Suprapubic skin (tissue), 4 donors: ENCODE measurements at places on chromosomes 6 and 20. TPM values are rescaled to one million over a fixed set of nuclear protein-coding genes. Genes with fewer than 3 reads are reported as not detected.
A peak's percentile ranks its signal among the peaks of the same experiment; 100 is the strongest.

The CRISP3 gene
- 17.9 TPM for total RNA-seq

- no peak for DNase-seq
- H3K4me1 ChIP-seq: no peaks in the 10 kb centered on the region
- no peak overlapping the region for H3K4me3 ChIP-seq
- peaks cover 63% of the 10 kb centered on the region for H3K36me3 ChIP-seq
- H3K27me3 ChIP-seq: no peaks in the 10 kb centered on the region
These were observed 43.3 kb downstream of the SPATA2 start for GRCh38 chr20:49872056-49872455.

GRCh38 chr6:164214066-164214465 is 799.5 kb downstream of the QKI start:
- no peak overlapping the region for H3K27ac ChIP-seq
- DNase-seq: no peak
- H3K4me1 ChIP-seq: no peaks in the 10 kb centered on the region
- H3K36me3 ChIP-seq: no peaks in the 10 kb centered on the region
- H3K27me3 ChIP-seq: no peaks in the 10 kb centered on the region

DNA sequence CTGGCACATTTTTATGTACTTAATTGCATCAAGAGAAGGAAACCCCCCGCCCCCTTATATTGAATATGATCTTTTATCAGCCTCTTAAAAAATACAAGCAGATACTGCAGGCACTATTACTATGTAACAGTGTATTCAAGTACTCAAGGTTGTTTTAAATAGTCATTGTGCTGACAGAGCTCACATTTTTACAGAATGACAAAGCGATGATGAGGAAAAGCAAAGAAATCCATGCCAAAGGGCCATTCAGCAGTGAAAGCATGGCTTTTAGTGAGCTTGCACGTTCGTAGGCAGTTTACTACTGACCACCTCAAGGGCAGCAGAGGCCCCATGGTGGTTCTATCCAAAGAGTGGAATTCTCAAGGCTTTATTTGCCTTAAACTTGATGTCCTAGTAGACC is 146.8 kb downstream of the RPS12 start:
- DNase-seq: no peak
- H3K4me1 ChIP-seq: no peaks in the 10 kb centered on the region
- H3K4me3 ChIP-seq: no peak overlapping the region
- no peak overlapping the region for H3K27ac ChIP-seq

- peaks cover 8% of the 10 kb centered on the region for H3K36me3 ChIP-seq
- H3K27ac ChIP-seq: peak overlapping the region; percentile 89
- H3K27me3 ChIP-seq: no peaks in the 10 kb centered on the region
- H3K4me1 ChIP-seq: peaks cover 26% of the 10 kb centered on the region
These were observed 85.7 kb downstream of the NFATC2 start for GRCh38 chr20:51456511-51457509.

- H3K27me3 ChIP-seq: no peaks in the 10 kb centered on the region
- H3K4me1 ChIP-seq: peaks cover 57% of the 10 kb centered on the region
- peak overlapping the region; percentile 95 for H3K4me3 ChIP-seq
- no peak for DNase-seq
- no peaks in the 10 kb centered on the region for H3K36me3 ChIP-seq
These were observed 580 bp downstream of the VEGFA start for GRCh38 chr6:43770372-43771209.

The SLC35F1 gene
- 1.1 TPM for total RNA-seq

DNA sequence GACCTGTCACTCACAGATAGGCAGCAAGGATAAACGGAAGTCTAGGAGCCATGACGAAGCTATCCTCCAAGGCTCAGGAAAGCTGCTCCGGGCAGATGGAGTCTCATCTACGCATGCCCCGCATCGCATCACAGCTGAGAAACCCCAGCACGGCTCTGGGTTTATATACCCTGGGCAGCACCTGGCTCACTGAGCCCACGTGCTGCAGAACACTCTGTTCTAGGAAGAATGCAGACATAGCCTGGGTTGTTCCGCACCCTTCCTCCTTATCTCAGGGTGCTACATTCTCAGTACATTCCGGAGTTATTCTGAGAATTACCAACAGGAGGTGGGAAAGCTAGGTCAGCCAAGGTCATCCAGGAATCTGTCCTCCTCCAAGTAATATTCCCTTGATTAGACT is 260.4 kb downstream of the CBLN4 start:
- no peak overlapping the region for H3K4me3 ChIP-seq
- H3K36me3 ChIP-seq: no peaks in the 10 kb centered on the region
- no peak overlapping the region for H3K27ac ChIP-seq
- DNase-seq: no peak
- no peaks in the 10 kb centered on the region for H3K4me1 ChIP-seq

GRCh38 chr6:156976216-156977127 is 199.3 kb downstream of the ARID1B start:
- peak overlapping the region; percentile 26 for H3K4me3 ChIP-seq
- H3K27me3 ChIP-seq: no peaks in the 10 kb centered on the region

GRCh38 chr20:37411408-37412219 is 65.7 kb downstream of the SRC start:
- H3K4me1 ChIP-seq: peaks cover 38% of the 10 kb centered on the region
- DNase-seq: no peak
- no peaks in the 10 kb centered on the region for H3K36me3 ChIP-seq
- peak overlapping the region; percentile 40 for H3K4me3 ChIP-seq
- peaks cover 19% of the 10 kb centered on the region for H3K27me3 ChIP-seq

DNA sequence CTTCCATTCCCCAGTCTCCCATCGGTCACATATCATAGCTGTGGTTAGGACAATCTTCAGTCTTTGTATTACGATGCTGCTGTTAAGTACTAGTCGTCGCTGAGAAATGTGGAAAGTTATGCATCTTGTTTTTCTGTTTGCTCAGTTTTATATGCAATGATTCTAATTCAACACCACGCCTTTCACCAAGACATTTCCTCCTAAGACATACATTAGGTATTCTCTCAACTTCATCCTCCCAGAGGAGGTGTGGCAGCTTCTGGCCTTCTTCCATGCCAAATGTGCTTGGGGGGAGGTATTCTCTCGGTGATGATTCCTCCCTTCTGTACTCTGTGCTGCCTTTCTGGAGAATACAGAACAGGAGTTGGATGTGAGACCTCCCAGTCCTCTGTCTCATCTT is 66.1 kb downstream of the B4GALT5 start:
- no peak overlapping the region for H3K4me3 ChIP-seq
- DNase-seq: no peak
- peaks cover 67% of the 10 kb centered on the region for H3K36me3 ChIP-seq
- no peaks in the 10 kb centered on the region for H3K4me1 ChIP-seq
- no peaks in the 10 kb centered on the region for H3K27me3 ChIP-seq

GRCh38 chr20:41166201-41167117 is 29.1 kb downstream of the PLCG1 start:
- DNase-seq: peak; percentile 59
- no peak overlapping the region for H3K27ac ChIP-seq
- H3K4me1 ChIP-seq: peaks cover 6% of the 10 kb centered on the region
- no peak overlapping the region for H3K4me3 ChIP-seq
